T-helper 9 cell (primary cell): ENCODE measurements at places on chromosomes 7 and 10.

DNA sequence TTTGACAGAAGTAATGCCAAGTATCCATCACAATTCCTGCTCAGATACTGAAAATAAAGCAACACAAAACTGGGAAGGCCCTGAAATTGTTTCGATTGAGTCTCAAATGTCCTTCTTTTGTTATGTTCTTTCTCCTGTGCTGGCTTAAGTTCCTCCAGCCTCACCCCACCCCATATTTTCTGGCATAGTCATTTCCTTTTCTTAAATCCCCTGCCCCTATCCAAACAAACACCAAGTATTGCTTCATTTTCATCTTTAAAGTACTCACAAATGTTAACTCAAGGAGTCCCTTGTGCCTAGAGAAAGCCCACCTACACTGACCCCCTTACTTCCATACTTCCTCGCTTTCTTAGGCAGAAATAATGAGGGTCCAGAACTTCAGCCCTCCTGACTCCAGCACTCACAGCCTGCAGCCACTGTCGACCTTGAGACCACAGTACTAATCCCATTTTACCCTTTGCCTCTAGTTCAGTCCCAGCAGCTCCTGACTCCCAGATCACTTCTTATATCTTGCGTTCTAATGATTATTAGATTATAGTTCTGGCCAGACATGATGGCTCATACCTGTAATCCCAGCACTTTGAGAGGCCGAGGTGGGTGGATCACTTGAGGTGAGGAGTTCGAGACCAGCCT is 73.2 kb upstream of the ST8SIA6 start:
- no peak for DNase-seq

- DNase-seq, result no peak
Observed at GRCh38 chr7:126809188-126809587, 443.6 kb downstream of the GRM8 start.

DNA sequence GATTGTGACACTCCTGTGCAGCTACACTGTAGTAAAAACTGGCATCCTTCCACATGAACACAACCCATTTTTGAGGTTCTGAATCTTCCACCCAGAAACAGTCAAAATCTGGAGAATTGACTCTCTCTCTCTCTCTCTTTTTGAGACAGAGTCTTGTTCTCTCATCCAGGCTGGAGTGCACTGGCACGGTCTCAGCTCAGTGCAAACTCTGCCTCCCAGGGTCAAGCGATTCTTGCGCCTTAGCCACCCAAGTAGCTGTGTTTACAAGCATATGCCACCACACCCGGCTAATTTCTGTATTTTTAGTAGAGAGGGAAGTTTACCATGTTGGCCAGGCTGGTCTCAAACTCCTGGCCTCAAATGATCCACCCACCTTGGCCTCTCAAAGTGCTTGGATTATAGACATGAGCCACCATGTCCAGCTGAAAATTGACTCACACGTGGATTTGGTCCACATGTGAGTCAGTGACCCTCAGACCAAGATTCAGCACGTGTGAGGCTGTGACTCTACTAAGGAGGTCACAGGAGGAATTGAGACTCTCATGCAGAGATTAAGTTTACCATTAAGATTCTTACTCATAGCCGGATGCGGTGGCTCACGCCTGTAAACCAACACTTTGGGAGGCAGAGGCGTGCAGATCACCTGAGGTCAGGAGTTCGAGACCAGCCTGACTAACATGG is 12.1 kb upstream of the ZNF107 start:
- no peak for DNase-seq

GRCh38 chr7:50339990-50340500 is 35.5 kb downstream of the IKZF1 start:
- no peak for DNase-seq

GRCh38 chr7:48387932-48388331 is 216.7 kb downstream of the ABCA13 start:
- DNase-seq, result no peak

- DNase-seq, result no peak
Observed at GRCh38 chr10:63375859-63376258, 89.9 kb downstream of the JMJD1C start.

- DNase-seq, result no peak
Observed at GRCh38 chr7:34365011-34365410, 293.0 kb upstream of the NPSR1 start.

DNA sequence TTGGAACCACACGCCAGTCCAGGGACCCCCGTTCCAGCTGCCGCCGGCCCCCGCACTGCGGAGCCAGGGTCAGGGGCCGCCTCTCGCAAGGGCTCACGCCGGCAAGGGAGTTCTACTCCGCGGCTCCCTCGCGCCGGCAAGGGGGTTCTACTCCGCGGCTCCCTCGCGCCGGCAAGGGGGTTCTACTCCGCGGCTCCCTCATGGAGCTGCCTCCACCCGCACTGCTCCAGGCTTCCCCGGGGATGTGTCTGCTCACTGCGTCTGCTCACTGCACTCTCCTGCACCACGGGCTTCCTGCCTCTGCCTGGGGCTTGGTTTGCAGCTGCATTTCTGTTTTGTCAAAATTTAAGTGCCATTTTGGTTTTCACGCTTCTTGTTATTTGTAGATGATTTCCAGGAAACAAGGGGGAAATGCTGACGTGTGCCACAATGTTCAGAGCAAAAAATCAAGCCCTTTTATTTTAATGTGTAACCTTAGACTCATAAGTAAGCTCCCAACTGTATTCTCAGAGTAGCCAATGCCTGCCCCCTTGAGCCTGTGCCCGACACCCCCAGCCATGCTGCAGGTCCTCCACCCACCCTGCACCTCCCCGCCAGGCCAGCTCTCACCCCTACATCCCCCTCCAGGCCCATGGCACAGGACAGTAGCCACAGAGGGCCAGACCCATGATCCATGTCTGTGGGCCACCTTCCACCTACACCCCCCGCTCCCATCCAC is 246.2 kb downstream of the MAD1L1 start:
- no peak for DNase-seq

- no peak for DNase-seq
Observed at GRCh38 chr7:37411444-37412034, 37.1 kb downstream of the ELMO1 start.

DNA sequence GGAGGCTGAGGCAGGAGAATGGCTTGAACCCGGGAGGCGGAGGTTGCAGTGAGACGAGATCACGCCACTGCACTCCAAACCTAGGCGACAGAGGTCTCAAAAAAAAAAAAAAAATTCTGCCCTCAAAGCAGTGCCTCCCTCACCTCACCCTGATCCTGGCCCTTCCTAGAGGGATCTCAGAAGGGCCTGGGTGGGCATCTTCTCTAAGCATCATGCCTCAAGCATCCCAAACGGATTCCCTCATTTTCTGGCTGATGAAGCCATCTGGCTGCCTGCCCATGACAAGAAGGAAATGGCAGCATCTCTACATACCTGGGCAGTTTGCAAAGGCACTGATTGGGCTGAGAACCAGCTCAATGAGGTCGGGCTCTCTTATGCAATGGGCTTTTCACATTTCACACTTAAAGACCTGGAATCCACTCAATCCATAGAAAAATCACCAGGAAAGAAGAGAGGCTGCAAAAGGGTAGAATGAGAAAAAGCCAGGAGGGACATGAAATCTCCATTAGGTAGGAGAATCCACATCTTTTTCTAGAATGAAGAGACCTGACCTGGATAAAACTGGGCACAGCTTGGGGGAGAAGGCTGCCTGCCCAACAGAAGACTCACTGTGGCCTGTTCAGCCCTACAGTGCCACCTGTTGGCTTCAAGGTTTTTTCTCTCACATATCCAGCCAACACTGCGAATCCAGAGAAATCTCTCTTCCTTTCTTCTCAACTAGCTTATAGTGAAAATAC is 48.1 kb downstream of the PDLIM1 start:
- no peak for DNase-seq

DNA sequence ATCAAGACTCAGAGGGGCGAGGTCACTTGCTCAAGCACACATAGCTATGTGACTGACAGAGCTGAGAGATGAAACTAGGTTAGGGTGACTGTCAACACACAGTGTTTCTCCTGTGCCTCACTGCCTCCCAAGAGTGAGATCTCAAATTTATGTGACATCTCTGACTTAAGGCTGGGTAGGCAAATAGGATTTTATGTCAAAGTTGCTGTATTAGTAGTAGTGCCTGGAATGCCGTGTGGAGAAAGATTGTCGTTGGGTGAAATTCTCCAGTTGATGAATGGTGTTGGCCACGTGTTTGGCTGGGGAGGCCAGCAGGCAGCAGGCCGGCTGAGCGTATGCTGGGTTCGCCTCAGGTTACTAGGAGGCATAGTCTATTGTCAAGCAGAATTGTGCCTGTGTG is 148.3 kb upstream of the BMPER start:
- no peak for DNase-seq

DNA sequence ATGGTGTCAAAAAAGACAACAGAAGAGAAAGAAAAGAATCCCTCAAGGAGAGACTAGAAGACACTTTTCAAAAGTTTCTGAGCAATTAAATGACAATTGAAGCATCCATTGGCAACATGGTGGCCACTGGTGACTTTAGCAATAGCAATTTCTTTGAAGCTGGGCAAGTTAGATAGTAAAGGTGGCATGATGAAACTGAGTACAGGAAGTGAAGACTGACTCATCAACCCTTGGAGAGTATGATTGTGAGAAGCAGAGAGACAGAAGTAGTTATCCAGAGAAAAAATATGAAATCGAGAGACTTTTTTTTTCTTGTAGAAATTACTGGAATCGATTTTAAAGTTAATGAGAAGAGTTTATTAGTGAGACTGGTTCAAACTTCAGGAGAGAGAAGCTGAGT is 52.5 kb downstream of the DGKB start:
- DNase-seq, result no peak

DNA sequence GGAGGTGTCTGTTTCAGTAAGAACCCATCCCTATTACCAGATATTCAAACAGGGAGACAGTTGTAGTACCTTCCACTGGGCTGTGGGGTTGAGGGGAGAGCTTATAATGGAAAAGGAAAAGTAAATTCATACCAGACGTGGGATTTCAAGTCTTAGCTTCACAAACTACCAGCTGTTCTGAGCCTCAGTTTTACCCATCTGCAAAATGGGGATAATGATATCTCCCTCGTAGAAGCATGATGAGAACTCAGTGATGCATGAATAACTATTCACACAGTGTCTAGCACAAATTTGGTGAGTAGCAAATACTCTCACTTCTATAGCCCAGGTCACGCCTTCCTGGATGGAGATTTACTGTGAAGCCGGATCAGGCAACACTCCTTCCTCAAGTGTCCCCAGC is 29.1 kb upstream of the IKZF1 start:
- no peak for DNase-seq

GRCh38 chr10:29670761-29671160 is 36.0 kb upstream of the SVIL start:
- DNase-seq, result no peak

GRCh38 chr10:29119374-29119773 is 169.5 kb upstream of the LYZL1 start:
- no peak for DNase-seq

- no peak for DNase-seq
Observed at GRCh38 chr10:49131507-49132361, 2.1 kb downstream of the FAM170B start.

DNA sequence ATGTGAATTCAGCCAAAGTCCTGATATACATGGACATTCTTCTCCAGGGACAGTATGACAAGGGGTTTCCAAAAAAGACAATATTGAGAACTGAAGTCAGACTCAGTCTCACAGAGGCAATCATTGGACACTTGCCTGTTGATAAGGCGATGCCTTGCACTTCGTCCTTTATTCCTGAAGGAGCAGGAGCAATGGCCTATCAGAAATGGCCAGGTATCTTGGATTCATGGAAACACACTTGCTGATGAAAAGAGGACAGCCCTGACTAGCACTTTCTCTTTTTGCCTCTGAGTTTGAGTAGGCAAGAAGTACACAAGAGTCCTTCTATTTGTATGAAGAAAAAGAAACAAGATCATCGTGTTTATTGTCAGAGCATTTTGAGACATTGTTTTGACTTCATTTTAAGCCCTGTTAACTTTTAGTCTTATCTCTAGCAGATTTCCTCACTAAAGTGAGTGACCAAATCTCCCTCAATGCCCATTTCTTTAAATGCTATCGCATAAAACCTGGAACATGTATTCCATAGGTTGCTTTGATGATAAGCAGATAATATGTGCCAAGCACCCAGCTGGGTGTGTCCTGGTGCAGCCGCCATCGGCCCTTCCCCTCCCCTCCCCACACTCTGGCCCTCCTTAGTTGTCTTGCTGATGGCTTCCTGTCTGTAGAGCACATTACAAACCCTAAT is 26.6 kb downstream of the ST8SIA6 start:
- no peak for DNase-seq

- no peak for DNase-seq
Observed at GRCh38 chr10:33112831-33113455, 154.9 kb upstream of the ITGB1 start.

DNA sequence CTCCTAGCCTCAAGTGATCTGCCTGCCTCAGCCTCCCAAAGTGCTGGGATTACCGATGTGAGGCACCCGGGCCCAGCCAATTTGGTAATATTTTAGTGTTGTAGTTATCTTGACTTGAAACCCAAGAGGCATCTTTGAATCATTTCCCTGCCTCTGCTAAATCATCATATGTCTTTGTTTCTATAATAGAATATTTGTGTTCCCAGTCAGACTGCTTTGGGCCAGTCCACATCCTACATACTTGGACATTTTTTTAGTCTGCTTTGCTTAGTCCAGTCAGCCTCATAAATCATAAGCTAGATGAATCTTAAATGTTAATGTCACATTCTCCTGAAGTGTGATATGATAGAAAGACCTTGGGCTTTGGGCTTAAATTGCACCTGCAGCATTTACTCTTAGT is 5.9 kb downstream of the STAM start:
- DNase-seq, result no peak
